ENCODE measurements at places on chromosomes 2 and 18.

- DNase-seq: no peak
Observed at GRCh38 chr2:144229296-144229695, 290.6 kb downstream of the ZEB2 start.

DNA sequence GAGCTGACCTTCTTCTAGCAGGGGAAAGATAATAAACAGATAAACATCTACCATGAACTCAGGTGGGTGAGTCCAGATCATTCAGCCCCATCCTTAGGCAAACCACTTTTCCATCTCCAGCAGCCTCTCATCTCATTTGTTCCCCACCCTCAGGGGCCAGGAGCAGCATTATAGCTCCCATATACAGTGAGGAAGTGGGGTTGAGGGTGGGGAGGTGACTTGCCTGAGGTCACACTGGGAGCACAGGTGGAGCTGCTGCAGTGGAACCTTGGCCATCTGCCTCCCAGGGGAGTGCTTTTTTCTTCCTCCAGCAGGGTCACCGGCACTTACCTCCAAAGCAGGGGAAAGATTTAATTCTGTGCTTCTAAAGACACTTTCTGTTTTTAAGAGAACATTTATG lies 212.5 kb upstream of the SMAD2 start:
- DNase-seq: no peak

DNA sequence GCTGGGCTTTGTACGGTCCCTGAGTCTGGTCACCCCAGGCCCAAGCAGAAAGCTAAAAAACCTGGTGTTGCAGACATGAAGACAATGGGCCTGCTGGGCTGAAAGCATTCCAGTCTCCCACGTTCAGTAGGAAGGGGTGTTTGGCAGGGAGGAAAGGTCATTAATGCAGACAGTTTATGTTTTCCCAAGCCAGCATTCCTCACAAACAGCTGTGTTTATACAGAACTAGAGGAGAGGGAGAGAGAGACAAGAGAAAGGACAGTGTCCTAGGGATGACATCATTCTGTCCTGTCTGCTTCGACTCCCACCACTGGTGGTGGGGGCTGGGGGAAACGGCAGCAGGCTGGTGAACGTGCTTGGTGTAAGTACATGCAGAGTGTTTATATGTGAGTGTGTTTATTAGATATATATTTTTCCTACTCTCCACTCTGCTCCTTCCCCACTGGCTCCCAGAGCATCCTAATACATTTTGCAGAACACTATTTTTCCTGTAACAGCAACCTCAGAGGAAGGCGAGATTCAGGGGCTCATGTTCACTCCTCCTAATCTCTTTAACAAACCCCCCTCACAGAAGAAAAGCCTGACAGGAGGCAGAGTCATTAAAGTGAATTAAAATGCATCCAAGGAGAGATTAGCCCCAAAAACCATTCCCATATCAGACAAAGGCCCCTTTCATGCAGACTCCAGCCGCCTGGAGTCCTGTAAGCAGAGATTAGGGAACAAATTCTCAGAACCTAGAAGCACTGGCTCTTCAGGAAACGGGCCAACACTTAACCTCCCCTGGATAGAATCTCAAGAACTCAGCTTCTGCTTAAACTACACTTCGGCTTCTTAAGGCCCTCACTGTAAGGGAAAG lies 380.4 kb downstream of the TNS1 start:
- DNase-seq: no peak

DNA sequence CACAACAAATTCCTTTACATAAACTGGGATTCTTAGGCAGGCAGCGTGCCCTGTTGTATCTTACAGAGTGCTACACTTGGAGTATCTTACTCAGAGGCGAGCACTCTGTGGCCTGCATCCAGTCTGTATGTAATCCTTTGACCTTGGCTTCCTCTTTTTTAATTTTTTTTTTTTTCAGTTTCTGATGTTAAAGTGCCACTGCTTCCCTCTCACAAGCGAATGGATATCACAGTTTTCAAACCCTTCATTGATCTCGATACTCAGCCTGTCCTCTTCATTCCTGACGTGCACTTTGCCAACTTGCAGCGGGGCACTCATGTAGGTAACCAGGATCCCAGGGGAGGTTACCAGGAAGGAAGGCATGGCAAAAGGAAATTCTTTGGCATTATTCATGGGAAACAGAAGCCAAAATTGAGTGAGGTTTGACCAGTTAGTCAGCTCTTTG lies 40.4 kb downstream of the GRHL1 start:
- DNase-seq: no peak

GRCh38 chr2:97758131-97758705 lies 44.8 kb downstream of the ZAP70 start:
- DNase-seq: no peak

DNA sequence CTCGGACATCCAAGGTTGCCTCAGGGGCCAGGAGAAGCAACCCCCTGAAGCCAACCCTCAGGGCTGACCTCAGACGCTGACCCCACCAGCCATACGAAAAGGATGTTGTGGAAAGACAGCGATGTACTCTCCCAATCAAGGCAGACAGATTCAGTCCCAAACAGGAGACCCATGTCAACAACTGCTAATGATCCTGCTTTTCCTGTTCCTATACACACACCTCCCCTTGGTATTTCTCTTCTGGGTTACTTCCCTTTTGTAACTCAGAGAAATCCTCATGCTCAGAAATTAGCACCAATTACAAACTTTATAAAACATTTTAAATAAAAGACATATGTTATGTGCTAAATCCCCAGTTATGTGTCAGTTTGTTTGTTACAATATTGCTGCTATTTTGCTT lies 120.8 kb downstream of the PID1 start:
- DNase-seq: no peak
